CD4-positive, CD25-positive, alpha-beta regulatory T cell (primary cell): ENCODE measurements at places on chromosomes 13 and 19. TPM values are rescaled to one million over a fixed set of nuclear protein-coding genes. Genes with fewer than 3 reads are reported as not detected.

GRCh38 chr13:51765142-51765515, 38.8 kb downstream of the DHRS12 start:
- no peak for DNase-seq

DNA sequence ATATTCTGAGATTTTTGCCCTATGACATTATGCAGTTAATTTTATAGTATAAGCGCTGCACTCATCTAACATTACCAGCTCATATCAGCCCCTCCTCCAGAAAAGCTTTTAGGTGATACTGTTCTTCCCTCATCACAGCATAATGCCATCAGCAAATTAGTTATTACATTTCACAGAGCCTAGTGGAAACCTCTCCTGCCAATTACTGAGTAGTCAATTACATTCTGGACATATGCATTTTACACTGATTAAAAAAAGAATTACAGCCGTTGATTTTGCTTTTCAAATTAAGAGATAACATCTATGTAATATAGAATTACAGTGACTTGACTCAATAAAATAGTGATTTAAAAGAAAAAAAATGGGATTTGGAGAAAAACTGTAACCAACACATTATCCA, 542.1 kb downstream of the UQCRFS1 start:
- no peak for DNase-seq

DNA sequence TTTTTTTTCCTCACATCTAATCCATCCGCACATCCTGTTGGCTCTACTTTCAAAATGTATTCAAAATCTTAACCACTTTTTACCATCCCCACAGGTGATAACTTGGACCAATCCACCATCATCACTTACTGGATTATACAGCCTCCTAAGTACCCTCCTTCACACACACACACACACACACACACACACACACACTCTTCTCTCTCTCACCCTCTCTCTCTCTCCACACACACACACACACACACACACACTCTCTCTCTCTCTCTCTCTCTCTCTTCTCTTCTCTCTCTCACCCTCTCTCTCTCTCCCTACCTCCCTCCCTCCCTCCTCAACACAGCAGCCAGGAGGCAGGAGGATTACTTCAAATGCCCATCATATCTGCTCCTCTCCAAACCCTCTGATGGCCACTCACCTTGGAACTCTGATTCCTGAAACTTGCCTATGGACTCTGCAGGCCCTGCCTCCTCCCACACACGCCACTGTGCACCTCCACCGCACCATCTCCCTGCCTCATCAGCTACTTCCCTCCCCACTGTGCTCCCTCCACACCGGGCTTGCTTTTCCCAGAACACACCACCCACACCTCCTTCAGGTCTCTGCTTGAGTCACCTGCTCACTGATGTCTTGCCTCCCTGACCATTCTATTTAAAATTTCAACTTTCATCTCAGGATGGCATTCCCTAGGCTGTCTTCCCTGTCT, 39.7 kb downstream of the RCBTB2 start:
- peak; percentile 62 for DNase-seq

- no peak for DNase-seq
Observed at GRCh38 chr13:112679381-112679780, 10.5 kb upstream of the ATP11A start.

- no peak for DNase-seq
Observed at GRCh38 chr19:40502647-40503319, 36.0 kb downstream of the SPTBN4 start.

GRCh38 chr13:98484289-98485219, 92.4 kb downstream of the STK24 start:
- peak; percentile 7 for DNase-seq

- DNase-seq: no peak
Observed at GRCh38 chr19:5547881-5548280, 19.9 kb downstream of the TINCR start.

GRCh38 chr13:60047918-60048317, 115.8 kb downstream of the DIAPH3 start:
- no peak for DNase-seq

DNA sequence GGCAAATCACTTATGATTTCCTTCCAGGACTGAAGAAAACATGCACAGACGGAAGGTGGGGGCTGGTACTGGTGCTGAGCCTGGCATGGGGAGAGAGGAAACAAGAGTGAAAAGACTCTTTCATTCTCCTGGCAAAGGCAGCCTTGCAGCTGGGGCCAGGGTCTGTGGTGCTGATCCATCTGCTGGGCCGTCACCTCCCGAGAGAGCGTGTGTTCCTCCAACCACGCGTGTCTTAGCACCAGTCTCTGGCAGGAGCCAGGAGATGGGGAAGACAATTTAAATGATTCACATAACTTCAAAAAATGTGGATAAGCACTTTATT, 23.9 kb upstream of the SPART start:
- DNase-seq: no peak

DNA sequence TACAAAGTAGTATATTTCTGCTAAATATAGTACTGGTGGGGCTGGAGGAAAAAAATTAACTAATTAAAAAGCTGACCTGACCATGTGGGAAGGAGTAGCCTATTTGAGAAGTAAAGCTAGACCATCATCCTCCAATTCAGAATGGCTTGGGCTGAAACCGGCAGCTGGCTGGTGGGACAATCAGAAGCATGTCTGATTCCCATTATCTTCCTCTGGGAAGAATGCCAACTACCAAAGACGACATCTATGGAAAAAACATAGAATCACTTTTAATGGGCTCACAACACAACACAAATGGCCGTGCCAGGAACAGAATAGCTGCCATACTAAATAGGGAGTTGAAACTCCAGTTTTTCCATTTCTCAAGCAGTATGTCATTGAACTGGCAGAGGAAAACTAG, 120.4 kb upstream of the FREM2 start:
- DNase-seq: no peak

- no peak for DNase-seq
Observed at GRCh38 chr19:15276620-15277215, 44.5 kb upstream of the EPHX3 start.

DNA sequence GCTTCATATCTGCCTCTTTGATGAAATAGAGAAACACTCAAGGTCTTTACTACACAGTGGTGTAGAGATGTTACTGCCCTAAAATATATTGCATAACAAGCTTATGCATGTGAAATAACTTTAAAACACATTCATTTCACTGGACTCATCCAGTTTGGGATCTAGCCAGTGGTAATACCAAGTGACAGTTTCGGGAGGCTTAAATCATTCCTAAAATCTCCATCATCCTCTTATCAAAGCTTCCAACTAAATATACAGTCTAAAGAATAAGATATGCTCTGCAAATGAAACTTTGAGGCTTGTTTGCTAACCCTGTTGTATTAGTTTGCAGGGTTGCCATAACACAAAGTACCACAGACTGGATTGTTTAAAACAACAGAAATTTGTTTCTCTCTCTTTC, 52.8 kb downstream of the THSD1 start:
- no peak for DNase-seq

DNA sequence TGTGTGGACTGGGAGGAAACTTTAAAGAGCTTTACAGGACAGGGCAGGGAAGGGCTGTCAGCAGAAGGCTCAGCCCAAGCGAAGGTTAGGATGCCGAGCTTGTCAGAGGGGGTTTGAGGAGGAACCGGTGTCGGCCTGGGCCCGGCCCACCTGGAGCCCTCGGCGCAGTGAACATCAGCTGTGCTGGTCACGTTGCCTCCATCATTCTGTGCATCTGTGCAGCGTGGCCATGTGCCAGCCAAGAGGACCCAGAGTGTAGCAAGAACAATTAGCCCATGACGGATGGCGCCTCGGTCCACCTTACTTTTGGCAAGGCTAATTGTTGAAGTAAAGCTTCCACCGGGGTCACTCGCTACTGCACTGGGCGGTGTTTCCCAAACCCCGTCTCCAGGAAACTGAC, 161.4 kb downstream of the PTPRS start:
- DNase-seq: no peak

- DNase-seq: no peak
Observed at GRCh38 chr19:41796362-41796761, at the start of gene CEACAM3. Gene CEACAM3, plus strand, starts transcription at chr19:41796587. Its CDS starts 91 bp downstream, at chr19:41796678.

DNA sequence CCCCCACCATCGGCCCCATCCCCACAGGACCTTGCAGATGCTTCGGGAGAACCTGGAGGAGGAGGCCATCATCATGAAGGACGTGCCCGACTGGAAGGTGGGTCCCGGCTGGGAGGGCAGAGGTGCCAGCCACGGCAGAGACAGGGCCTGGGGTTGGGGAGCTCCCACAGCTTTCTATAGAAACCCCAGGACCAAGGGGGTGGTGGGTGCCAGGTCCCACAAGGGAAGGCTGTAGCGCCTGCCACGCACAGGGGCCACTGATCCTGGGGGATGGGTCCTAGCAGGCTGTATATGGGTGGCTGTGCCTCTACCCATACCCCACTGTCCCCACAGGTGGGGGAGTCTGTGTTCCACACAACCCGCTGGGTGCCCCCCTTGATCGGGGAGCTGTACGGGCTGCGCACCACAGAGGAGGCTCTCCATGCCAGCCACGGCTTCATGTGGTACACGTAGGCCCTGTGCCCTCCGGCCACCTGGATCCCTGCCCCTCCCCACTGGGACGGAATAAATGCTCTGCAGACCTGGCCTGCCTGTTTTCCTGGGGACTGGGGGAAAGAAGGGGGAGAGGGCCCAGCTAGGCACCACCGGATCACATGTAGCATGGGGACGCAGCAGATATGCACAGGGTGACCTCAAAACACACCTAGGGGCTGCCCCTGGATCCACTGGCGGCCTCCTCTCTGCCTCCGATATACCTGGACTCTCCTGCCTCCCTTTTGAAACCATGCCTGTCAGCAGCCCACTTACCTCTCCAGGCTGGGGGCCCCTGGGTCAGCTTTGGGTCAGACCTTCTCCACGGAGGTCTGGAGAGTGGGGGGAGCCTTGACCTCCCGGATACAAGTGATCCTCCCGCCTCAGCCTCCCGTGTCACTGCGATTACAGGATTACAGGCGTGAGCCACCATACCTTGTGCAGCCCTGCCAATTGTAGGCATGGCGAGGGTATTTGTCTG, 761 bp upstream of the YJEFN3 start:
- DNase-seq: no peak

- DNase-seq: no peak
Observed at GRCh38 chr19:2062389-2062729, 11.3 kb upstream of the MKNK2 start.

DNA sequence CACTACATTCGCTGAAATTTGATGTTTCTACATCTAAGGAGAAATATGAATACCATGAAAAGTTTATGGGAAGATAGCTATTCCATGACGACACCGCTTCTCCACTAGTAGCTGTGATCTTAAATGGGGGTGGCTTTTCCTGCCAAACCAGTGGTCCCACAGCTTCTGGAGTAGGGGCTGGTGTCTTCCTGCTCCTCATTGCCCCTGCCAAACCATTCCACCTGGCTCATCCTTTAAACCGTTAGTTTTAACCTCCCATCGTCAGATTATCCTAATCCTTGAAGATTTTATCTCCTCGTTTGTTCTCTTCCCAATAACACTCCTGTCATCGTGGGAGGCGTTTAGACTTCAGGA, 568 bp upstream of the ZNF230 start:
- no peak for DNase-seq

GRCh38 chr19:41411968-41412265, 14.3 kb downstream of the BCKDHA start:
- no peak for DNase-seq

SLAIN1 gene
- 27.7 TPM for total RNA-seq

PTGIR gene
- 8.6 TPM for total RNA-seq

JAK3 gene
- 198 TPM for total RNA-seq

ELSPBP1 gene
- total RNA-seq: not detected

KLF1 gene
- total RNA-seq: not detected

SYT3 gene
- total RNA-seq: not detected

B3GNT3 gene
- total RNA-seq: 0.47 TPM
